Cardiac muscle cell (in vitro differentiated cells and primary cell): ENCODE measurements at places on chromosomes 1 and 21. TPM values are rescaled to one million over a fixed set of nuclear protein-coding genes. Genes with fewer than 3 reads are reported as not detected.

The BARHL2 gene
- total RNA-seq = not detected in 2 replicates

The LRRC7 gene
- 0.07 and 0.09 TPM in 2 replicates for total RNA-seq

The HSD3B2 gene
- total RNA-seq = 0.07 and 0.42 TPM in 2 replicates

The IGSF9 gene
- total RNA-seq = 1.7 and 4.1 TPM in 2 replicates

The LCE3B gene
- not detected in 2 replicates for total RNA-seq

The FNDC5 gene
- 34.2 and 40.7 TPM in 2 replicates for total RNA-seq

The ATG4C gene
- 7.8 and 9.0 TPM in 2 replicates for total RNA-seq

The PTPRC gene
- not detected in 2 replicates for total RNA-seq

The MPL gene
- total RNA-seq = not detected in 2 replicates

The ARHGAP30 gene
- not detected in 2 replicates for total RNA-seq

The MSTO1 gene
- 37.8 and 52.7 TPM in 2 replicates for total RNA-seq

The NUP210L gene
- total RNA-seq = 0.18 TPM in 1 of 2 replicates, not detected in the other

The TPTE gene
- not detected in 2 replicates for total RNA-seq

The RNU1-4 gene
- under 0.01 TPM in 2 replicates for total RNA-seq

The NGF gene
- total RNA-seq = 0.14 and 0.48 TPM in 2 replicates

The NUF2 gene
- 4.5 and 33.7 TPM in 2 replicates for total RNA-seq

The SLC25A34 gene
- 6.7 and 6.9 TPM in 2 replicates for total RNA-seq

The TRIM45 gene
- 9.9 and 21.5 TPM in 2 replicates for total RNA-seq

The FCN3 gene
- 0.18 and 3.6 TPM in 2 replicates for total RNA-seq

The AXDND1 gene
- 0.54 TPM in 1 of 2 replicates, not detected in the other for total RNA-seq

The SPATA17 gene
- 1.2 TPM in 2 replicates for total RNA-seq

The ACTA1 gene
- 18.7 and 1,099 TPM in 2 replicates for total RNA-seq

The FHAD1 gene
- total RNA-seq = 0.53 and 0.74 TPM in 2 replicates

The CLCA4 gene
- not detected in 2 replicates for total RNA-seq

The GBP7 gene
- not detected in 2 replicates for total RNA-seq

The C8B gene
- not detected in 2 replicates for total RNA-seq

The ZNF683 gene
- not detected in 2 replicates for total RNA-seq

The C1orf115 gene
- total RNA-seq = 5.3 and 7.5 TPM in 2 replicates

The TAS1R1 gene
- total RNA-seq = not detected in 2 replicates

The GFI1 gene
- total RNA-seq = 0.12 and 0.32 TPM in 2 replicates
